Left renal cortex interstitium (tissue), 4 donors: ENCODE measurements at places on chromosomes 6 and 20.

DNA sequence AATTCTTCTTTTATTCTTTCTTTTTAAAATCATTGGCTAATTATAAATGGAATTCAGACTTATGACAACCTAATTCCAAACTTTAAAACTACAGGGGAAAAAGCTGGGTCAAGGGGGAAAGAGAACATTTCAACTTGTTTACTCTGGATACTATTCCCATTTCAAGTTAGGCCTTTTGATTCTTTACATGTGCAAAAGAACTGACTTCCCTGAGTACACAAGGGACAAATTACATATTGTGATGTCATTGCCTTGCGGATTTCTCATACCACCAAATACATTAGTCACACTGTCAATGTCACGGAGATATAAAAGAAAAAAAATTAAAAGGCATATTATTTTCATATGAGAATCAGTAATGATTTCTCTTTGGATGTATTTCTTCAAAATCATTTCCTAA is 96.5 kb upstream of the TBX18 start:
- DNase-seq: no peak

- DNase-seq: no peak
These were observed 13.8 kb upstream of the ANKEF1 start for GRCh38 chr20:10020937-10021336.

- no peak for DNase-seq
These were observed 27.1 kb downstream of the PPP1R3G start for GRCh38 chr6:5112066-5112799.

DNA sequence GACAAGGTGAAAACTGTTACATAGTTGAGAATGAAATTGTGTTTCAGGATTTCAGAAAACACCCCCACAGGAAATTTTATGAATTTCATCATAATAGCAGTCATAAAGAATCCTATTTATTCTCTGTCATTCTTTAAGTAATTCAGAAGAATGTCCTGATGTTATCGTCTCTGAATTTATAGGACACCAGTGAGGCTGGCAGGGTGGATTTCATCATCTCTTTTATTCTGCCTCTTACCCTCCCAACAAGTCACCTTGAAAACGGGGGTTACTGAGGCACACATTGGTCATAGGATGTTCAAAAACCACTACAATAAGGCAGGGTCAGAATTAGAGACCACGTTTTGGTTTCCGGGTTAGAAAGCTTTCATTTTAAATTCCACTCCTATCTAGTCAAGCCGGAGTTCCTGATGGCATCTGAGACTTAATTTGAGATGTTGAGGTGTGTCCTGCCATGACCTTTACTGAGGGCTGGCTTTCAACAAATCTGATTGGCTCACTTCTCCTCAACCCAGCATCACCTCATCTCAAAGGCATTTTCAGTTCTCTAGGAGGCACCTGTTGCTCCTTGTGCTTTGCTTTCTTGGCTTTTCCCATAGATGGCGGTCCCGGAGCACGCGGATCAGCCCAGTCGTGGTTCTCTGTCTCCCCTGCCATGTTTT is 230.6 kb upstream of the SUPT3H start:
- DNase-seq: no peak

GRCh38 chr6:156925026-156925425 is 147.8 kb downstream of the ARID1B start:
- DNase-seq: no peak

DNA sequence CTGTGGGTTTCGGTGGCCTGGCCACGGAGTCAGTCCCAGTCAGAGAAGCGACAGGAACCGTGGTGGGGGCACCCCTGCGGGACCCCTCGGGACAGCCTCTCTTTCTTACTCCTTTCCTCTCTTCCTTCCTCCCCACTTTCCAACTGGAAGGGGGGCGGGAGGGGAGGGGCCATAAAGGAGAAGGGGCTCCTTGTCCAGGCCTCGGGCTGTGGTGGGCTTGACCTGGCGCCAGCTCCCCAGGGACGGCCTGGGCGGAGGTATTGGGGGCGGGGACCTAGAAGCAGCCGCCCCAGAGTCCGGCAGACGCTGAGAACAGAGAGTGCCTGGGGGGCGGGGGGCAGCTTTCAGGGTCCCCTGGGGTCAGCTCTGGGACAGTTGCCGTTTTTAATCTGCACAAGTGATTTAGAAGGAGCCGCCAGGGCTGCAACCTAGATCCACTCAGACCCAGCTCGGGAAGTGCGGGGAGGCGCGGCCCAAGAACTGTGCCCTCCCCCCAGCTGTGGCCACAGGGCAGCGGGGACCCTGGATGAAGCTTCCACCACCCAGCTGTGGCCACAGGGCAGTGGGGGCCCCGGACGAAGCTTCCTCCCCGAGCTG is 6.4 kb upstream of the ABHD16B start:
- DNase-seq: no peak

- DNase-seq: no peak
These were observed 165.1 kb upstream of the LAMP5 start for GRCh38 chr20:9349249-9349648.

GRCh38 chr6:116144605-116145004 is 18.7 kb upstream of the COL10A1 start:
- no peak for DNase-seq

DNA sequence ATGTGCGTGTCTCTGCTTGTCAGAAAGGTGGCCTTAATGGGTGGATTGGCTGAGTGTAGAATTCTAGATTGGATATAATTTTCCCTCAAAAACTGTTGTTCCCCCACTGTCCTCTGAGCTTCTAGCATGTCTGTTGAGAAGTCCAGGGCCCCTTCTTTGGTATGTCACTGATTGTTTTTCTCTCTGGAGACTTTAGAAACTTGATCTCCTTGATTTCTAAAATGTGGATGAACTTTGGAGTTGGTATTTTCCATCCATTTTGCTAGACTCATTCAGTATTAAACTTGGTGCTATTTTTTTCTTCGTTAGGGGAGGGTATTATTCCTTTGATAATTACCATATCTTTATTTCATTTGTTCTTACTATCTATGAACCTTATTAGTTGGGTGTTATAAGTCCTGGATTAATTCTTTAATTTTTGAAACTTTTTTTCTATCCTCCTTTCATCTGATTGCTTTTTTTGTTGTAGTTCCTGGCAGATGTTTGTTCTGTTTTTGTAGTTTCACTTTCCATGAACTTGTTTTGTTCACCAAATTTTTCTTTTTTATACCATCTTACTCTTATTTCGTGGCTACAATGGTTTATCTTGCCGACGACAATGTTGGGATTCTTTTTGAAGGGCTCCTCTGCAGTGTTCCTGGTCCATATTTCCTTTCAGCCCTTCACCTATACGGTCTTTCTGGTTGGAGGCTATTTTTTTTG is 68.4 kb downstream of the ARID1B start:
- no peak for DNase-seq

DNA sequence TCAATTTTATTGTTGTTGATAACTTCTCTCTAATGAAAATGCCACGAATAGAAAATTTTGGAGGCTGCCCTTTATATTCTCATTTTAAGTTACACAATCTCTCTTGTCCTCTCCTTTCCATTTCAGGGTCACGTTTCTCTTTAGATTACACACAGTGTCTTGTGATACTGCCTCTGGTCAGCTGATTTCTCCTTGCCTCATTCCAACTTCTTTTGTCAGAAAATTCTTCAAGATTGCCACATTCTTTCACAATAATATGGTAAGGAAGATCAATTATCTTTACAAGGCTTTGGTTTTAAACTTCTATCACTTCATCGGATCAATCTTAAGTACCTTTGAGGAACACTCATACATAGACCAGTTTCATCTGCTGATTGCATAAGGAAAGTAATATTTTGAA is 370.3 kb downstream of the RFPL4B start:
- DNase-seq: no peak

DNA sequence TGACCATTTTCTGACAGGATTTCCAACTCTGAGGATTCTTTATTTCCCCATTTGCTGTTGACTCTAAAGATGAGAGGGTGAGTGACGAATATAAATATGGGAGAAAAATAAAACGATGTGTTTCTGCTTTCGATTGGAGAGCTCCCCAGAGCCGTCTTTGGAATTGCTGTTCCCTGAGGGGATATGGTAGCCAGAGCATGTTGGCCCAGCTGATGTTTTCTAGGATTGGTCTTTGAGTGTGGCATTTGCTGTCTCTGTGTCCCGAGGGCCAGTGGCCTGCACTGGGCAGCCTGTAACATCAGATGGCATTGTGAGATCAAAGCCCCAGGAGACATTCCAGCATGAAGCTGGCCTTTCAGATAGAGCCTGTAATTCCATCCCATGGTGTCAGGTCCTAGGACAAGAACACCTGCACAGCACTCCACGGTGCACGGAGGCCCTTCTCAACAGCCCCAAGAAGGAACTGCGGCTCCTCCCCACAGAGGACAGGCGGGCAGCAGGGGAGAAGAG is 26.7 kb downstream of the PKIG start:
- no peak for DNase-seq

DNA sequence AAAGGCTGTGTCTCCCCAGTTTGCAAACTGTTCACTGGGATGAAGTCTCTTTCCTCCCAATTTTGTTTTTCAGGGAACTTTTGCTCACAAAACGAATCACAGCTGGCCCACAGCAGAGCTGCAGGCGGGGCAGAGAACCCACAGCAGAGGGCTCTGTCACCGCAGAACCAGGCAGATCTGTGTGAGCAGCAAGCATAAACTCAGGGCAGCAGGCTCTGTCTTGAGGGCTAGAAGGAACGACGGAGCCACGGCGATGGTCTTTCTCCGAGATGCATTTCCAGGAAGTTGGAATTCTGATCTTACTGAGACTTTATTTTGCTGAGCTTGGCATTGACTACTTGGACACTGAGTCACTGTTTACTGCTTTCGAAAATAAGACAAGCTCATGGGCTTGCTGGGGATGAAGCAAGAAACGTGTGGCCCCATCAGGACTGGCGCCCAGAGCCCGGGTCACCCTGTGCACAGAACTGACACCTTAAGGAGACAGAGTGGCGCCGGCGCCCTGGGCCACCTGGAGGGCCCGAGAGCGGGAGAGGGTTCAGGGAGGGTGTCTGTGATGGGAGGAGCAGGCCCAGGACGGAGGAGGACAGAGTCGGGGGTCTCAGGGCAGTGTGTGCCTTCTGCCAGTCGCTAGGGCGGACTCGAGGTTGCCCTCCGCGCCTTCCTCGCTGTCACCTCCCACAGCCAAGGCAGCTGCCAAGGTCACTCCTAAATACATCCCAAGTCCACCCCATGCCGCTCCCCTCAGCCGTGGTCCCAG is 106.3 kb upstream of the NXT1 start:
- no peak for DNase-seq

DNA sequence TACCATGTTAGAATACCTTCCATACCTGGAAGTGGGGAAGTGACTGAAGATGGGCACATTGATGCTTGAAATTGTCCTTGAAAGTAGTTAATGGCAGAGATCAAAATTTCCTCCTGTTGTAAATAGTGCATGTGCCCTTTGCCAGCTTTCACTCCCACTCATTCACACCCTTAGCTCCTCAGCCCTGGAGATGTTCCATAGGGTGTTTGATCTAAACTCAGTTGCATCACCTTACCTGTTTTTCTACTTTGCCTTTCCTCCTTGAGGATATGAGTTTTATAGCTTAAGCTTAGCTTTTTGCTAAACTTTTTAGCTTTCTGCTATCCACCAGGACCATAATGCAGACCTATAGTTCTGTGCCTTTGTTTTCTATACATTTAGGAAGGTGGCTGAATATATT is 69.0 kb downstream of the CEP57L1 start:
- no peak for DNase-seq

DNA sequence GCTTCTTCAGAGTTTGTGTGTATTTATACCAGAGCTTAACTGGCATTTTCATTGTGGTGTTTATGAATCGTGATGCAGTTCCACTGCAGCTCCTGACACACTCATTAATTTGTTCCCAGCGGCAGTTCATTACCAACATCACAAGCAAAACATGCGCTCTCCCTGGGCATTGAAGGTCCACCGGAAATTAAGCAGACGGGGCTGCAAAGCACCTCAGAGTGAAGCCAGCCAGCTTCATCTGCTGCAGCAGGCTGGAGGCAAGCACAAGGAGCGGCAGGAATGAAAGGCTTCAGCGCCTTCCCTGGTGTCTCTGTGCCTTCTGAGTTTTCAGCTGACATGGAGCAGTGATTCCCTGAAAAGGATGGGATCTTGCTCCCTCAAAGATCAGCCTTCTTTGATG is 246.0 kb upstream of the SPTLC3 start:
- DNase-seq: no peak

- DNase-seq: no peak
These were observed 78.0 kb upstream of the SIRPG start for GRCh38 chr20:1735417-1736089.

GRCh38 chr6:1558388-1558787 is 51.3 kb upstream of the FOXC1 start:
- no peak for DNase-seq

DNA sequence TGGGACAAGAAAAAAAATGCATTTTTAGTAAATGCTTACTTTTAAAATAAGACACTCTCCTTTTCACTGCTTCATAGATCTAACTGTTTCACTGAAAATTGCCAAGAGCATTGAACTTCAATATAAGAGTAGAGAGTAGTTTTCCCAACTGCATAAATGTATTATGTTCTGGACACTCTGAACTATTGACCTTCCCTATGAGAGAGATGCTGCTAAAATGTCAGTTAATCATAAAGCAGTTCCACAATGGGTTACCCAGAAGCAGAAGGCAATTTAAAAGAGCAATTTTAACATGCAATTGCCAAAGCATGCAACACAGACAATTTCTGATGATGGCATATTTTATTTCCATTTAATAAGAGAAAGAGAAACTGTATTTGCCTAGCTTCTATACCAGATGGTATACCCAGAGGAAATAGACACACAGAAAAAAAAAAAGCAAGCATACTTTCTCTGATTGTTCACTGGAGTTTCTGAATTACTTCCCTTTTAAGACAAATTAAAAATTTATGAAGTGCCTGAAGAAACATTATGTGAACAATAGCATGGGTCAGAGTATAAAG is 279.1 kb upstream of the THEMIS start:
- no peak for DNase-seq
